EL (cell line): ENCODE measurements at places on chromosomes 2 and 18.

DNA sequence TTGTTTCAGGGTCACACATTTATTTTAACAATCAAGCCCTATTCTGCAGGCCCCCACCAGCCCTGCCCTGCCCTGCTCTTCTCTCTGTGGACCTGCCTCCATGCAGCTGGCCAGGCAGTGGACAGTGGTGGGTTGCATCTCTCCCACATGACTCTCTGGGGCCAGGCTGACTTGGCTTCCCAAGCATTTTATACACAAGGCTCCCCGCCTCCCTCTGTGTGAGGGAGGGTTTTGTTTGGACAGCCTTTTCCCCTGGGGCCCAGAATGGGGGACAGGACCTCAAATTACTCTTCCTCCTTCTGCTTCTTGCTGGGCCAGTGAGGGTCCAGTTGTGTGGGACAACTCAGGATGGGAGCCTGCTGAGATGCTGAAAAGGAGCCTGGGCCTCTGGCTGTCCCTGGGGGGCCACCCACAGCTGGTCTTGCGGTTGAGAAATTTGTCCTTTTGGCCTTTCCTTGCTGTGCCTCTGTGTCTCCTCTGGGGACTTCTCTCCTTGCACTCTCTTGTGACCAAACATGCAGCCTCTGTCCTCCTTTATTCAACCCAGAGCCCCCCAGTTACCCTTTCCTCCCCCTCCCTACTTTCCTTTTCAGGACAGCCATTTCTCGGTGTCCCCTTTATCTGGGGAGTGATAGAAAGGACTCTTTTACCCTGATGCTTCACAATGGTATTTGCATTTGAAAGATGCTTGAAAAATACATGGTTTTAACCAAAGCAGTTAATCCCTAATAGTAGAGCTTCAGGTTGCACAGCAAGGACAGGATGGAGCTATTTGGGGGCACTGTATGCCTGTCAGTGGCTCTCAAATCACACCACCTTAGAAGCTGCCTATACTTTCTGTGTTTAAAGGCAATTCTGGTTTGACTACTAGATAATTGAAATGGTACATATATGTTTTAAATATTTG lies 151.1 kb downstream of the FHOD3 start:
- no peak for DNase-seq

DNA sequence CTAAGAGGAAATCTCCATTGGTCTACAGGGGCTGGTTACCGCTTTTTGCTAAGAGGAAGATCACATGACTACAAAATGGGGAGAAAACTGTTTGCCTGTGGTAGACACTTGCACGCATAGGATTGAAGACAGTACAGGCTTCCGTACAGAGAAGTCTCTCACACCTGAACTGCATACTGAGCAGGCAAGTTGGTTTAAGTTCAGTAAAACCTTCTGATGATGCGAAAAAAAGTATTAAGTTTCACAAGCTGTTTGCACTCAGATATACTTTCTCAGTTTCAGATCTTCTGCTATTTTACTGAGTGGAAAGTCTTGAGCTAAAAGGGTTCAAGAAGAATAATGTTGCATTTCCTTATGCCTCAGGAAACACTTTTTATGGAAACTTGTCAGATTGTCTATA lies 292.2 kb upstream of the MC4R start:
- DNase-seq: no peak

- DNase-seq: no peak
Measured at GRCh38 chr18:31156821-31157763, 5.6 kb downstream of the DSC1 start.

DNA sequence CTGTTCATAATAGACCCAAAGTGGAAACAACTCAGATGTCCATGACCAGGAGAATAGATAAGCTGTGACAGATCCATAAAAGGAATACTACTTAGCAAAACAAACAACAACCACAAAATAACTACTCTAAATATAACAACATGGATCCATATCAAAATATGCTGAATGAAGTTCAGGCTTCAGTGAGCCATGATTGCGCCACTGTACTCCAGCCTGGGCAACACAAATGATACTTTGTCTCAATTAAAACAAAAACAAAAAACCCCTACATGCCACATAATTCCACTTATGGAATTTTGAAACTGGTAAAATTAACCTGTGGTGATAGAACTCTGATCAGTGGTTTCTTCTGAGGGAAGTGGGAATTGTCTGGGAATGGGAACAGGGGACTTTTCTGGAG lies 11.2 kb upstream of the MYO3B start:
- no peak for DNase-seq

- no peak for DNase-seq
Measured at GRCh38 chr18:1147730-1148129, 243.1 kb downstream of the ADCYAP1 start.

DNA sequence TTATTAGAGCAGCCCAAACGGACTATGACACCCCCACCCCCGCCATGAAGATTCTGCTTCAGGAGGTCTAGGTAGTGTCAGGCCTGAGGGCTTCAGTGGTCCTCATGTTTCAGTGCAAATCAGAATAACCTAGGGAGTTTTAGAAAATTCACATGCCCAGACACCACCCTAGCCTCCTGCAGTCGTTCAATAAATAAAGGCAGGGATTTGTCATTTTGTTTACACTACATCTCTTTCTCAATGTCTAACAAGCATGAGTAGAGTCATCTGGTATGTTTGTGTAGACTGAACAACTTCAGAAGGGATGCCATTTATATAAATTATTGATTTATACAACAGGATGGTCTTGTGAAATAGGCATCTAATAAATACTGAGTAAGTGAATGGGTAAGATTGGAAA lies 112.1 kb upstream of the SERPINE2 start:
- DNase-seq: peak; percentile 31

- DNase-seq: peak; percentile 62
Measured at GRCh38 chr18:68662754-68663153, 52.2 kb downstream of the TMX3 start.
